Neural progenitor cell (in vitro differentiated cells): ENCODE measurements at places on chromosomes 11 and 22.
A peak's percentile ranks its signal among the peaks of the same experiment; 100 is the strongest.

DNA sequence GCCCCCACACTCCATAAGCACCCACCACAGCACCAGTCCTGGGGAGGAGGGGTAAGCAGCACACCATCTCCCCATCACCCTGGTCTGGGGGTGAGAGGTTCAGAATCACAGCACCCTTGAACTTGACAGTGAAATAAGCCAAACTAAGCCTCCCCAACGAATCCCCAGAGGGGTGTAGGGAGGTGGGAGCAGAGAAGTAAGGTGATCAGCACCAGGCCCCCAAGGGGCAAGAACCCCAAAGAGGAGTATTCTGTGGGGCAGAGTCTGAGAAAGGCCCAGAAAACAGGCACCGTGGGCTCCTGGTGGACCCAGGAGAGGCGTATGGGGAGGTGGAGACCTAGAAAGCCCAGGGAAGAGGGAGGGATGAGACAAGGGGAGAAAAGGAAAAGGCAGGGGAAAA is 30.9 kb downstream of the ARAP1 start:
- DNase-seq: no peak

GRCh38 chr22:46499805-46500189 is 37.6 kb downstream of the CELSR1 start:
- DNase-seq: no peak

- DNase-seq: no peak
Measured at GRCh38 chr22:47351836-47352579, 589.6 kb downstream of the TBC1D22A start.

DNA sequence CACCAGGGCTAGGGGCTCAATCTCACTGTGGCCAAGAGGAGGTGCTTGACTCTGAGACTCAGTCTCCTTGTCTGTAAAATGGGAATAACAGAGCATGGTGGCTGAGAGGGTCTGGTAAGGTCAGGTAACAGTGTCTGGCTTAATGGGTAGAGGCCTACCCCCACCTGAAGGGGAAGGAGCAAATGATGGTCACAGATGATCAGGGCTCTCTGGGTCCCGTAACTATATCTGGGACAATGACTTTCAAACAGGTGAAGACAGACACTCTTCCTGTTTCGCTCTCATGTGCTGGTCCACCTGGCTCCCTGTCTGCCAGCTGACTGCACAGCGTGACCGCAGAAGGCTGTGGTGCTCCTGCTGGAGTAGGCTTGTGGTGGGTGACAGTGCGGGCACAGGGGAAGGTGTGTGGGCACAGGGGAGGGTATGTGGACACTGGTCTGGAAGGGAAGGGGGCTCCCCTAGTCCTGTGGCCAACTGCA is 4.0 kb downstream of the A4GALT start:
- no peak for DNase-seq

DNA sequence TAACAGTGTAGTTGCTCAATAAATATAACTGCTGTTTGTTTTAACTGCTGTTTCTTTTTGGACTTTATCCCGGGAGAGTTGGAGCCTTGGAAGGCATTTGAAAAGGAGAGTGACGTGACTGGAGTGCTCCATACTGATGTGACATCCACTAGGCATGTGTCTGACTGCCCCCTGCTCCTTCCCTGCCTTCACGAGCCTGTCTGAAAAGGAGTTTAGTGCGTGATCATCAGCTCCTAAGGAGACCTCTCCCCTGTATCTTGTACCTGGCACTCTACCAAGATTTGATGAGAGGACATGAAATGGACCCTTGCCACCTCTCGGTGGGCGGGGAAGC is 22.9 kb downstream of the ZBTB16 start:
- DNase-seq: no peak

DNA sequence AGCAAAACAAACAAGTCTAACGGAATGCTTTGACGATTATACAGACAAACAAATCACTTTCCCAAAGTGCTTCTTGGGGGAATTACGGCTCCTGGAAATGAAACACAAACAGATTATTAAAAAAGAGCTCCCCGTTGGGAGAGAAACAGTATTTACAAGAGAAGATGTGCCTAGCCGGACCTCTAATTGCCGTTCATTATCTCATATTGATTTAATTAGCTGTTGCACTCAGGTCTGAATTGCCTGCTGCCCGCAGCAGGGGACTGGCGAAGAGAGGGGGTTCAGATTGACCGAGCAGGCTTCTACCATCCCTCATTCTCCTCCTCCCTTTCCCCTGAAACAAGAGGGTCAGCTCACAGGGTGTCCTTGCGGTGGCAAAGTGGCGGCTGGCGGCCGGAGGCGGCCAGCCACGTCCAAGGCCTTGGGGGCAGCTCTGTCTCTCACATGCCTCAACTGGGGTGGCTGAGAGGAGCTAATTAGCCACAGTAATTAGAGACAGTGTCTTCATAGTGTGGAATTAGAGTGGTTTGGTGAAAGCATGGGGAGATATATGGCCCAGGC is 295.1 kb downstream of the MIAT start:
- DNase-seq: peak; percentile 56

GRCh38 chr22:47442821-47443220 is 680.4 kb downstream of the TBC1D22A start:
- DNase-seq: no peak

GRCh38 chr22:32527756-32528155 is 53.1 kb downstream of the FBXO7 start:
- peak; percentile 24 for DNase-seq

- DNase-seq: no peak
Measured at GRCh38 chr11:43969543-43969942, 27.1 kb downstream of the C11orf96 start.

GRCh38 chr22:19147195-19147780 is 2.8 kb downstream of the GSC2 start:
- no peak for DNase-seq

DNA sequence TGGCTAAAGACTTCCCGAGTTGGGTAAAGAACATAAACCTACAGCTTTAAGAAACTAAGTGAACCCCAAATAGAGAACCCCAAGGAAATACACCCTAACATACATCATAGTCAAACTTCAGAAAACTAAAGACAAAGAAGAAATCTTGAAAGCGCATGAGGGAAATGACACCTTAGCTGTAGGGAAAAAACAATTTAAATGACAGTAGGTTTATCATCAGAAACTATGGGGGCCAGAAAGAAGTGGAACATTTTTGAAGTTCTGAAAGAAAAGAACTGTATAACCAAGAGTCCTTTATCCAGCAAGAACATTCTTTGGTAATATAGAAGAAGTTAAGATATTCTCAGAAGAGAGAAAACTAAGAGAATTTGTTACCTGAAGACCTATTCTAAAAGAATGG is 15.5 kb upstream of the OR2AT4 start:
- no peak for DNase-seq

DNA sequence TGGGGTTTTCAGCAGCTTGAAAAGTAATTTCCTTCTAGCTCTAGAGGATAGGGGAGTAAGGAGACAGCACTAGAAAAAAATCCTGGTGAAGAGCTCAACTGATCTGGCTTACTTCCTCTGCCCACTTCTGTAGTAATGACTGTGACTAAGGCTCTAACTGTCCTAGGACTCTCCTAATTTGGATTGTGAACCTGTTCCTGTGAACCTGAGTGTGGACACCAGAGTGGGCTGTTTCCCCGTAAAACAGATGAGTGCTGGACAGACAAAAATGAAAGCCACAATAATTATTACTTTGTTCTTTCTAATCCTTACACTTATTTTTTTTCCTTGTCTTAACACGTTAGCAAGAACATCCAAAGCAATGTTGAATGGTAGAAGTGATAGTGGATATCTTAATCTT is 154.1 kb downstream of the AASDHPPT start:
- peak; percentile 18 for DNase-seq

DNA sequence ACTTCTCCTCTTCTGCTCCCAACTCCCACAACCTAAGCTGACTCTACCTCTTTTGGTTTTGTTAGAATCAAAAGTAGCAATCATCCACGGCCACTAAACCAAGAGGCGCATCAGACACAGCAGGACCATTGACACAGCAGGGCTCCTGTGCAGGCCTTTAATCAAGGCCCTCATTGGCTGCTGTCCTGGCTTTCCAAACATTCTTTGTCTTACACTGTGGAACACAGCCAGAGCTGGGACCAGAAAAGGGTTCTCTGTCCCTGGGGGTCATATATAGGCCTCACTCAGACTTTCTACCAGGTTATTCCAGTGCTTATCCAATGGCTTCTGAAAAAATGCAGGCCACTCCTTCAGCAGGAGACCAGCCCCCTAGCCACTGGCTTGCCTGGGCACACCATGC is 212.7 kb upstream of the NTM start:
- DNase-seq: no peak

DNA sequence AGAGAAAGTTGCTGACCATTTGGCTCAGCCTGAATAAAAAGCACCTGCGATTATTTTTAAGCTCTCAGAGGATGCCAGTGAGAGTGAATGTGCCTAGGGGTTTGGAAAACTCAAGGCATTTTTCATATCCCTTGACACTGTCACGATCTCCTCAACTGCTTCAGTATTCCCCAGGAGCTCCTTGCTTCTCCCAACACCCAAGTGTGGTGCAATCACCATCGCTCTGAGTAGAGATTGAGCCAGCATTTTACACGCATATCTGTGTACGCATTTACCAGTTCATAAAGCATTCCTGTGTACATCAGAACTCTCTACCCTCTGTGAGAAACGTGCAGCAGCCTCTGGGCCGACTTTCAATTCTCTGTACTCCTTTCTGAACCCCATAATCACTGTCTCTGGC is 1.3 kb downstream of the SRRD start:
- no peak for DNase-seq

DNA sequence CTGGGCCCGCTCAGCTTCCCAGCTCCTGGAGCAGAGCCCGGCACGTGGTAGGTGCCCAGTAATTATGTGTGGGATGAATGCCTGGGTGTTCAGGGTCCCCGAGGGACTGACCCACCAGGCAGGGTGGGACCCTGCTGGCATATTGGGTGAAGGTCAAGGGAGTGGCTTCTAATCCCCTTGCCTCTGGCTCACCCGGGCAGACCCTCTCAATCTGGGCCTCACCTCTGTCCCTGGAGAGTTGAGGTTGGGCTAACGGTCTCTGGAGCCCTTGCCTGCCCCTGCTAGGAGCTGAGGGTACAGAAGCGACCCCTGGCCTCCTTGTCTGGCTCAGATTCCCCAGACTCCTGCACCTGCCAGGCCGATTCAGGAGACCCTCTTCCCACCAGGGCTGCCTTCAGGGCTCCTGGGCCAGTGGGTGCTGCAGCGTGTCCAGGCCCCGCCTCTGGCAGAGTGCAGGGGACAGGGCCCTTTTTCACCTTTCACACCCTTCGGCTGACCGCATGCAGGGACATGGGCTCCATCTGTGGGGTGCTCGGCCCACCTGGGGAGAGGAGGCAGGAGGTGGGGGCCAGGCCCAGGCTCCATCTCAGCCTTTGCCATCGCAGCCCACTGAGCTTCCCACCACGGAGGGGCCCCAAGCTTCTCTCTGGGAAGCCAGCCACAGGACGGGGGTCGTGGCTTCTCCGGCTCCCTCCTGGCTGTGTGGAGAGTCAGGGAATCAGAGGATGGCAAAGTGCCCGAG is 3.8 kb upstream of the CTSD start:
- no peak for DNase-seq

GRCh38 chr11:99592266-99592665 is 571.5 kb downstream of the CNTN5 start:
- no peak for DNase-seq

GRCh38 chr11:12884751-12885318 is 124.3 kb upstream of the RASSF10 start:
- no peak for DNase-seq
